Hematopoietic multipotent progenitor cell treated with erythropoietin and hydrocortisone succinate and interleukin-3 and kit ligand, for 6 days (in vitro differentiated cells): ENCODE measurements at places on chromosomes 2 and 18.

DNA sequence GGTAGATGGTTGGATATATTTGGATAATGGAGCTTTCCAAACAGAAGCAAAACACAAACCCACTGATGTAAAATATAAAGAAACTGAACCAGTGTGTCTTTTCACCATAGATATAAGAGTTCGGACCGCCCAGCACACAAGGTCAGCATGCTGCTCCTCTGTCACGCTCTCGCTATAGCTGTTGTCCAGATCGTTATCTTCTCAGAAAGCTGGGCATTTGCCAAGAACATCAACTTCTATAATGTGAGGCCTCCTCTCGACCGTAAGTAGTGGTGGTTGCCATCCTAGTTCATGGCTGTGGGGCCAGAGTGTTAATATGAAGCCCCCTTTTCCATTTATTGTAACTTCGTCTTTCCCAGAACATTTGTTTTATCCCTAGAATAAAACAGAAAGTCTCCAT lies 125.2 kb upstream of the LYPD6 start:
- no peak for DNase-seq

DNA sequence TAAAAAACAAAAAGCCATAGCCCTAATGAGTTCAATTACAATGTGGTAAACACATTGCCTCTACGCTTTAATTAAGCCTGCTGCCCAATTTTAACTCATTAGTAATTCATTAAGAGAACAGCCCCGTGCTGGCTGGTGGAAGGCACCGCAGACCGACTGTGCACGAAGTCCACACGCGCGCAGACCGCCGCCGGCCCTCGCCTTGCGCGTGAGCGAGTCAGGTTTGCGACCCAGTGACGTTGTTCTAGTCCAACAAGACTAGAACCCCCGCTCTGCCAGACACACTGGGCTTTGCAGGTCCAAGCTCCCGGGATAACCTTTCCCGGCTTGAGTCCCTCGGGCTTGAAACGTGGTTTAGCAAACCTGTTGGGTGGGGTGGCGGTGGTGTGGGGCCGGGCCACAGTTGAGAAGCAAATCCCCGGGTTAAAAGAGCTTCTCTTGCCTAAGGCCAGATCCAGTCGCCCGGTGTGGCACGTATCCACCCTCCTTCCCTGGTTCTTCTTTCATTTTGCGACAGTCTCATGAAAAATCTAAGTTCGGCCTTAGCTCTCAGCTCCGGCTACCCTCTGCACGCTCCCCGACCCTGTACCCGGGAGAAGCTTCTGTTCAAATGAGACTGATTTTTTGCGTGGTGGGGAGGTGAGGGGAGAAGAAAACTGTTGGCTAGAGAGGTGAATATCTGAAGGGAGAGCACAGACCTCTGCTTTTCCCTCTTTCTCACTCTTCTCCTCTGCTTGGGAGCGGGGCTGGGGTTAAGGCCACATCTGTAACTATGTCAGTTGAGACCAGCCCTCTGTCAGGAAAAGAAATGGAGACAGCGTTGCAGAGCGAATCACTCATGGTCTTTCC lies 11.1 kb upstream of the SKOR2 start:
- DNase-seq, result no peak

DNA sequence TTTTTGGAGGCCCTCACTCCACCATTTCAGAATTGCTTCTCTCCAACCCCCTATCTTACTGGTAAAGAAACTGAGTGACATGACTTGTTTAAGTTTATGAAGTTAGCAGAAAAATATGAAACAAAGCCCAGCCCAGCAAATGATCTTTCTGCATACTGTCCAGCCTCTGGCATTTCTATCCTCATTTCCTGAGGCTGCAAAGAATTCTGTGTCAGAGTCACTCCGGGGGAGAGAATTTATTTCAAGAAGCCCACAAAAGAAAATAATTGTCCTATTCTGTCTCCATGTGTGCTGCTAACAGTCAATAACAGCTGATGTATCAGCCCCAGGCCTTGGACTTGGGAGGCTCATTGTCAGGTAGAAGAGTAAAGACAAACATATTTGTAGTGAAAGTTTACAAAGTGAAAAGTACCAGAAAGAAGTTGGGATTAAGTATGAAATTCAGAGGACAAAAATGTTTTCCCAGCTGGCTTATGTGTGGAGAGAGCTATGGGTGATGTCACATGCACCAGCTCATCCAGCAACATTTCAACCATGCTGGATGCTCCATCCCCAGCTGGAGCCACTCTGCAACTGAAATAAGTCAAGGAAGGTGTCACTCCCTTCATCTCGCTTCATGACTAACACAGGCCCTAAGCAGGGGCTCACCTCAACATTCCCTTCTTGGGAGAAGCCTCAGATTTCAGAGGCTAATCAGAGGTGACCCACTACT lies 42.3 kb downstream of the TRABD2A start:
- no peak for DNase-seq

- DNase-seq, result no peak
Measured at GRCh38 chr18:45056926-45057325, 376.2 kb downstream of the SETBP1 start.

DNA sequence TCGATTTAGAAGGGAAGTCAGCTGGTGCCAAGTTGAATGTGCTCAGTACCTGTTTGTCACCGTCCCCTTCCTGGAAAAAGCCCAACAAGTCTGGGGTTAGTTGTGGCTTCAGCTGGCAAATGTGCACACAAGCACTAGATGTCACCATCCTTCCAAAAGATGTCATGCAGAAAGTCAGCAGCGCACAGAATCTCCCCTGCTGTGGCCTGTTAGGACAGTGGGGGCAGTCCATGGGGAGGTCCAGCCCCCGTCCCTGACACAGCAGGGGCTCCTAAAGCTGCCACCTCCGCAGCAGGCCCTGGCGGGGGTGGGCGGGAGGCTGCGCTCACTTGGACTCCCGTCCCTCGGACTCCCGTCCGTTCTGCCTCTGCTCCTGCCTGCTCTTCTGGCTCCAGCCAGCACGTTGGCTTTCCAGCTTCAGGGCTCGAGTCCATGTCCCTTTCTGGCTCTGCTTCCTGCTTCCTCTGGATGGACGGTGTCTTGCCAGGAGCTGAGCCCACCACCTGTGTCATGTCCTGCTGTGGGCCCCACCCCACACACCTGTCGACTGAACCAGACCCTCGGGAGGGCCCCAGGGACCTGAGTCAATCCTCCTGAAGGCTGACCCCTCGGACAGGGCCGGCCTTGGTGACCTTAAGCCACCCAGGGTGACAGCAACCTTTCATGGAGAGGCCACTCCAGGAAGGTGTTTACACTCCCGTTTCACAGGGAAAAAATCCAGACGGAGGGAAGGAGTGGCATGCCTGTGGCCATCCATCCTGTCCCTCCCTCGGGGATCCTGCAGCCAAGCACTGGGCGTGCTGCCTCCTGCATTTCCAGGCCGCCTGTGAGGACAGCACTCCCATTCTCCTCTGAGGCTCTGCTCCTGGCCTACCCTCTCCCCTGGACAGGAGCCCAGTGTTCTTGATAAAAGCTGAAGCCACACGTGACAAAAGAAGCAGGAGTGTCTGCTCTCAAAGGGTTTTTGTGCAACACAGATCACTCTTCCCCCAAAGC lies 8.5 kb downstream of the RAB17 start:
- DNase-seq, result peak; percentile 38

GRCh38 chr2:235859651-235860050 lies 308.5 kb downstream of the GBX2 start:
- DNase-seq, result no peak

GRCh38 chr2:164831887-164832286 lies 9.7 kb downstream of the COBLL1 start:
- DNase-seq, result no peak

- DNase-seq, result peak; percentile 92
Measured at GRCh38 chr2:157929871-157930667, 53.9 kb upstream of the ACVR1 start.

- DNase-seq, result no peak
Measured at GRCh38 chr2:150188177-150188576, 299.3 kb downstream of the RND3 start.

- peak; percentile 94 for DNase-seq
Measured at GRCh38 chr2:100513650-100514049, 43.4 kb downstream of the NMS start.

DNA sequence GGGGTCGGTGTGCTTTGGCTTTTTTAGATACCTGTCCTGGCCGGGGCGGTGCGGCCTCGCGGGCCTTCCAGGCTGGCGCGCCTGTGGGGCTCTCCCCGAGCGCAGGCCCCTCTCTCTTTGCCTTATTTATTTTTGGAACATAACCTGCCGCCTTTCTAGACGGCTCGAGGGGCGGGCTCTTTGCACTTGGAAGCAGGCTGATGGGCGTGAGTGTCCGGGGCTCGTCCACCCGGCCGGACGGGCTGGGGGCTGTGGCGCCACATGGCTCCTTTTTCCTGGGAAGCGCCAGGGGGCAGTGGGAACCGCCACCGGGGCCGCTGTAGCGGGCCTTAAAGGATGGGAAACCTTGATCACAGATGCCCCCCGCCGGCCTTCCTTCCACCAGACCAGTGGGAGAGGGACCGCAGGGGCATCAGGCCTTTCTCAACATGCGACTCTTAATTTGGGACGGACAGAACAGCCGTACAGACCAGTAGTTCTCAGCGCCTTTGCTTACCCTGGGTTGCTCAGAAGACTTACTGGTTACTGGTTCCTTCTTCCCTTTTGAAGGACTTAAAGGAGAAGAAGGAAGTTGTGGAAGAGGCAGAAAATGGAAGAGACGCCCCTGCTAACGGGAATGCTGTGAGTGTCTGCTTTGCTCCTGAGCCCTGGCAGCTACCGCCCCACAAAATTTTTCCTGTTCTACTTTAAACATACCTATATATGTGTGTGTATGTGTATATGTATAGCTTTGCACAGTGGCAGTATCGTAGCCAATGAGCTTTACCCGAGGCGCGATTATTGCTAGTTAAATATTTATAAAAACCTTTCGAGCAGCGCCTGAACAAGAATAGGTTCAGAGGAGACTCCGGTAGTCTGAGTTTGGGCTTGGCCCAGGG lies 2.7 kb downstream of the PTMA start:
- DNase-seq, result peak; percentile 55

- DNase-seq, result no peak
Measured at GRCh38 chr2:238145046-238145445, 6.6 kb downstream of the KLHL30 start.

DNA sequence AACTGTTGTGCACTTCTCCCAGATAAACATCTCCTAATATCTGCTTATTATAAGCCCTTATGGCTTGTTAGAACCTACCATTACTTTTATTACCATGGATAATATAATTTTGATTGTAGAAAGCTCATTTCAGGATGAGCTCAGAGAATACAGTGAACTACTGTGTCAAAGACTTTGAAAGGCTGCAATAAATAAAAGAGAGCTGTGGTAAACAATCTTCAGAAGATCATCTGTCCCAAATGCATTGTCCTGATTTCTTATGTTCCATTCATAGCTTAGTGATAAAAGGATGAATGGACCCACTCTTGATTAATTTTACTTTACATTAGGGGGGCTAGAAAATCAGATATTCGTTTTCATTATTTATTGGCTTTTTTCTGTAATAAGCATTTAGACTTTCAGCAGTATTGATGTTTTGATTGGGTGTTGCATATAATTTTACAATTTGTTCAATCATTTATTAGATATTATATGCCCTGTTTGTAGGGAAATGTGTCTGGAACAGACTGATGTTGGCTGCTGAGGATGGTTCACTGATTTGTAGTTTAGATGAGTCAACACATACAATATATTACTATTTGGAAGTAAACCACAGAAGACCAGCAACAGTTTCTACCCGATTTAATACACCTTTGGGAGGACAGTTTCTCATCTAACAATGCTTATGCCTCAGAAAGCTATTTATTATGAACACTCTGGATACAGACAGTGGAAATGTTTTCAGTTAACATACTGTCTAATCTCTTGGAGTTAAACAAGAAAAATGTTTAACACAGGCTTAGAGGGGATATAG lies 147.2 kb downstream of the TMEFF2 start:
- no peak for DNase-seq

DNA sequence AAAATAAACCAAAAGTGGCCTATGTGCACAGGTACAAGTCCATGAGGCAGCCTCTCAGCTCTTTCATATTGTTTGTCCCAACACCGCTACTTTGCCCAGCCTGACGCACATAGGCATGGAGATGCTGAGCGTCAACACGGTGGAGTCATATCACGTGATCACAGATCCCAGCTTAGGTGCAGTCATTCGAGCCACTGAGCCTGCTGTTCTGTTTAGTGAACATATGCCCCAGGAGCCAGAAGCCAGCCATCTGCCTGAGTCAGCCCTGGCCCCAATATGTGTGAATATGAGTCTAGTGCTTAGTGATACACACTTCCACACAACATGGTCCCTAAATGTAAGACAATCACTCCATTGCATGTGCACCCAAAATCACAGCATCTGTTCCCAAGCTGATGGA lies 88.2 kb upstream of the LCLAT1 start:
- no peak for DNase-seq

GRCh38 chr2:148936857-148937450 lies 61.9 kb downstream of the KIF5C start:
- peak; percentile 5 for DNase-seq

DNA sequence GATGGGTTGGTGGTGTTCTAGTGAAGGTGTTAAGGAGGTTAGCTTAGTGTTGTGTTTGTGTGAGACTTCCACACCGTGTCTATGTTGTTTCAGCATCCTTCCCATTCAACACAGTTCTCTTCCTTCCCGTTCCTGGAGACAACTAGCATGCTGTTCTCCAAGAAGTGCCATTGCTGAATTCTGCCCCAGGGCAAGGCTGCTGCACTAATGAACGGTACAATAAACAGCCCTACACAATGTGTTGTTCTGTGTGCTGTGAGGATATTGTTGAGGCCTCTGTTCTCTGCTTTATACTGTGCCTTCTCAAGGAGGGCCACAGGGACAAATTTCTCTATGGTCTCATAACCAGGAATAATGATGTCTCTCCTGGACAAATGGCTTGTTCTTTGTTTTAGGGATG lies 39.8 kb upstream of the ZEB2 start:
- no peak for DNase-seq

- no peak for DNase-seq
Measured at GRCh38 chr2:106143495-106144215, 50.4 kb downstream of the UXS1 start.

- no peak for DNase-seq
Measured at GRCh38 chr2:181397331-181397730, 59.9 kb upstream of the ITGA4 start.

- no peak for DNase-seq
Measured at GRCh38 chr2:172287190-172287589, 140.2 kb upstream of the ITGA6 start.
